Inflammatory macrophage (primary cell): ENCODE measurements at places on chromosomes 16 and 17.

DNA sequence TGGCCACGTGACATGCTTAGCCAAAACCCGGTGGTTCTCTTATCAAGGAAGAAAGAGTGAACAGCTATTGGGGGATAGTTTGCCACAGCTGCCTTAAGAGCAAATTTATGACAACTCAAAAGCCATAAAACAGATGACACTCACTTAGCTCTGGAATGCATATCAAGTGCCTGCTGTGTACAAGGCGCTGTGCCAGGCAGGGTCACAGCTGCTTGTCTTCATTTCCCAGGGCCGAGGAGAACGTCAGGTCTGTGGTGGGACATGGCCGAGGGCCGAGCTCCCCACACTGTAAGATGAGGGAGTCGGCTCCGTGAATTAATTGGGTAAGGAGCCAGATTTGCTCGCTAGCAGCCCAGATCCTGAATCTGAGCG is 14.0 kb downstream of the EEF2K start:
- DNase-seq, result no peak

DNA sequence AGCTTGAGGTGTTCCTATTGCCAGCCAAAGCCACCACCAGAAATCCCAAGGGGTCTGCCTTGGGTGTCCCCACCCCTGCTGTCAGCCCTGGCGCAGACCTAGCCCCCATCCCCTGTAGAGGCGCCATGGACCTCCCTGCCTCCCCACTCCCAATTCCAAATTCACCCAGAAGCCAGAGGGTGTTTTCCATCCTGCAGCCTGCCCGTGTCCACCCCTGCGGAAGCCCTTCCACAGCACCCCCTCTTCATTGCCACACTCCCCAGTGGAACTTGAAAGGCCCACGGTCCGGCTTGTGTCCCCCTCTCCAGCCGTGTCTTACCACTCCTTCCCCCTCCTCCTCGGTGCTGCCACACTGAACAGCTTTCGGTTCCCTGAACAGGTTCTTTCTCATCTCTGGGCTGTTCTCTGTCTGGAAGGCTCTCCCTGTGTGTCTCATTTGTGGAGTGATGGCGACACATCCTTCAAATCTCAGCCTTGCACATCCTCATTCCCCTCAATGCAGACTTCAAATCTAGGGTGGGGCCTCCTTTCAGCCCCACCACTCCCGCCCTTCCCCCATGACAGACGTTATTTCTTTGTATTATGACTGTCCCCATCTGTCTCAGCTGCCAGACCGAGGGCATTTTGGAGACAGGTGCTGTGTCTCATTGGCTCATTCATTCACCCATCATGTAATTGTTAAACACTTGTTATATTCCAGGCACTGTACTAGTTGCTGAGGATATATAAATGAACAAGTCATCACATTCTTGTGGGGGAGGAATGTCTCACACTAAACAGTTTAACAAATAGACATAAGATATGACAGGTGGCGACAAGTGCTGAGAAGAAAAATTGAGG is 36.3 kb downstream of the ADGRG5 start:
- DNase-seq, result no peak

- no peak for DNase-seq
Observed at GRCh38 chr16:76946879-76947278, 244.1 kb upstream of the MON1B start.

DNA sequence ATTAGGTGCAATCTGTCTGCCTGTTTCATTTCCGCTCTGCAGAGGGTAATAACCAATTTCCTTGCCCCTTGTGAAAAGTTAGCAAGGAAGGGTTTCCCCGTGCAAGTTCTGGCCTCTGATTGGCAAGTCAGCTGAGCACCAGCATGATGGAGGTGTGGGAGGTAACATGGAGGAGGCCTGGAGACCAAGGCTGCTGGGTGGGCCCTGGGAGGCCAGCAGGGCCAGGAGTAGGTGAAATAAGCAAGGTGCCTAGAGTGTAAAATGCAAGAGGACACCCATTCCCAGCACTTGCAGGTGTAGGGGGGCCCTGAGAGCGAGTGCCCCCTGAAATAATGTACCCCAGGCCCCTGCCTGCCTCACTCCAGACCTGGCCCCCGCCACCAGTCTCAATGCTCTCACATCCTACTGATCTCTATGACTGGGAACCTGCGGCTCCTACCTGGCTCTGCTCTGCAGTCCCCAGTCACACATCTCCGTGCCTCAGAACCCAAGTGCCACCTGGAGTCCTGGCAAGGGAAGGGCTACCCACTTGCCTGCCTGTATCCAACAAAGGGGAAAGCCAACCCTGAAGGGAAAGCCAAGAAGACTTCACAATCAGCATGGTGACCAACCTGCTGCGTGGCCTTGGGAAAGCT is 116.2 kb downstream of the C16orf78 start:
- no peak for DNase-seq

DNA sequence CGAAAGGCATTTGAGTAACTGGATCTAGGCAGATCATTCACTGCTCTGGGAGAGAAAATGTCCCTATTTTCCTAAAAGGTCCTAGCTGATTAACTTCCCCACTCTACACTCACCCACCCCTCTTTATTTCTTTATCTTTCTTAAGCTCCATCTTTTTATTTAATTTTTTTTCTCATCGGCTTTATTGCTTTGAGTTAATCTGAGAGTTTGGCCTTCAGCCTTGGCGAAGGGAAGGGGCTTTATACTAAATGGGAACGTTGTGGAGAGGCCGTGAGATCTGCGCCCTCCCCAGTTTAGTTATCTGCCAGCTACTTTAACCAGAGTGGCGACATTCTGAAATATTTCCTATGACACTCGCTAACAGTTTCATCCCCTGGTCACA is 882 bp upstream of the TOX3 start:
- DNase-seq, result no peak

- DNase-seq, result peak; percentile 21
Observed at GRCh38 chr17:43599835-43600234, 53.7 kb upstream of the ETV4 start.

- DNase-seq, result no peak
Observed at GRCh38 chr16:82630688-82631087, 3.9 kb downstream of the CDH13 start.

DNA sequence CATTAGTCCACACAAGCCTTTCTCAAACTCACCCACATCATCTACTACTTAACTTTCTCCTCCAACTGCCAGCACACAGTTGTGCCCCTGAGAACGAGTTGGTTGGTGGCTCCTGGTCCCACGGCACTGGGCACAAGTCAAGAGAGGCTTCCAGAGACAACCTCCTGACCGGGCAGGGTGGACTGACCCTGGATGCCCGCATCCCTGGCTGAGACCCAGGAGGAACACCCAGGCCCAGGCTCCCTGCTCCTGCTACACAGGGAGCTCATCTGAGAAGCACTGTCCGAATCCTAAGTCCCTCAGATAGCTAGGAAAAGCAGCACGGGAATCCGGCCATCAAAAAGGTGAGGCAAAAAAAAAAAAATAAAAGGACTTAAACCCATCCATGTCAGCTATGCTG is 29.0 kb downstream of the WDR45B start:
- no peak for DNase-seq
